Activated CD4-positive, alpha-beta T cell treated with anti-CD3 and anti-CD28 coated beads for 48 hours (primary cell): ENCODE measurements at places on chromosomes 5 and 9.
A peak's percentile ranks its signal among the peaks of the same experiment; 100 is the strongest.

- DNase-seq: no peak
These were observed 63.4 kb downstream of the SMIM23 start for GRCh38 chr5:171848911-171849520.

GRCh38 chr5:68223904-68224303, 8.3 kb downstream of the PIK3R1 start:
- DNase-seq: no peak

DNA sequence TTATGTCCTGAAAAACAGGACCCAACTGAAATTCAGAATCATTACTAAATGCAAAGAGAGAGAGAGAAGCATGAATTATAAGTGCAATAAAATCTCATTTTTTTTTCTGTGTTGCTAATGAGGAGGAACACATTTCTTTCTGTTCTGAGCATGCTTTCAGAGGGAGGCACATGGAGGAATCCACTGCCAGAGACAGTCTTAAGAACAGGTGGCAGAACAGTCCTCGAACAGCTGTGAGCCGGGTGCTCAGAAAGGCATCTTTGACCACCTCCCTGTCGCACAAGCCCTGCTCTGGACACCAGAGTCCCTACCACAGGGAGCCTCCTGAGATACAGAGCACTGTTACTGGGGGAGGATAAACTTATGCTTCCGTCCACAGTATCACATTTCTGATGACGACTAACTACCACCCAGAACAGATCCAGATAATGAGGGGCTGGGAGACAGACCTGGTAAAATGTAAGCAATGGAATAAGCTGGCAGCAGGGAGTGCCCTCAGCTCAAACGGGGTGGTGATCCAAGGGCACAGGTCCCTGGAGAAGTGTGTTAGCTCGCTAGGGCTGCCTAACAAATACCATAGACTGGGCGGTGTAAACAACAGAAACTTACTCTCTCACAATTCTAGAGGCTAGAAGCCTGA, 134.0 kb downstream of the SLC1A3 start:
- no peak for DNase-seq

DNA sequence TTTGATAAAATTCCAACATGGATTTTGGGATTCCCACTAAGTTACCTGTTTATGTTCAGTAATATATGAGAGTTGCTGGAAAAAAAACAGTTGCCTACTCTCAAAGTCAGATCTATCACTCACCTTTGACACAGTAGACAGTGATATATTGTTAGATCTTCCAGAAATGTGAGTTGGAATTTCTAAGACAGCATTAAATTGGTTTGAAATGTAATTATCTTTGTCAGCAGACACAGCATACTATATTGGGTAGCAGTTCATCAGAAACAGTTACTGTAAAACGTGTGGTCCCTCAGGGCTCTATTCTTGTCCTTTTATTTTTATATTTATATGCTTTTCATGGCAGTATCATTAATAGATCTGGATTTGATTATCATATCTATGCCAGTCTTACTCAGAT, 433.6 kb upstream of the ARRDC3 start:
- DNase-seq: no peak

GRCh38 chr9:138077126-138077525, 199.5 kb downstream of the CACNA1B start:
- DNase-seq: no peak

GRCh38 chr5:138349852-138350562, 2.5 kb upstream of the KDM3B start:
- no peak for DNase-seq

DNA sequence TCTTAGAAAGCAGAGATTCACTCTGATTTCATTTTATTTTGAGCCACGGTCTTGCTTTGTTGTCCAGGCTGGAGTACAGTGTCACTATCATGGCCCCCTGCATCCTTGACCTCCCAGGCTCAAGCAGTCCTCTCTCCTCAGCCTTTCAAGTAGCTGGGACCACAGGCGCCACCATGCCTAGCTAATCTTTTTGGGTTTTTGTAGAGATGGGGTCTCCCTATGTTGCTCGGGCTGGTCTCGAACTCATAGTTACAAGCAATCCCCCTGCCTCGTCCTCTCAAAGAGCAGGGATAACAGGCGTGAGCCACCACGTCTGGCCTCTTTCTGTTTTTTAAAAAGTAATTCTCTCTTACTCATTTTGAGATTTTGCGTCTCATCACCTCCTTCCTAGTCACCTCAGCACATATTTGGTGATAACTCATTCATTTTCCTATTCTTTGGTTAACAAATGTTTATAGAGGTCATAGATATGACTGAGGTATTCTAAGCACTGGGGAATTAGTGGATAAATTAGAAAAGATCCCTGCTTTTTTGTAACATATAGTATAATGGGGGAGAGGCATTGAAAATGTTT, 10.8 kb upstream of the DCP2 start:
- DNase-seq: peak; percentile 45

GRCh38 chr5:56317923-56318561, 84.9 kb upstream of the ANKRD55 start:
- no peak for DNase-seq

DNA sequence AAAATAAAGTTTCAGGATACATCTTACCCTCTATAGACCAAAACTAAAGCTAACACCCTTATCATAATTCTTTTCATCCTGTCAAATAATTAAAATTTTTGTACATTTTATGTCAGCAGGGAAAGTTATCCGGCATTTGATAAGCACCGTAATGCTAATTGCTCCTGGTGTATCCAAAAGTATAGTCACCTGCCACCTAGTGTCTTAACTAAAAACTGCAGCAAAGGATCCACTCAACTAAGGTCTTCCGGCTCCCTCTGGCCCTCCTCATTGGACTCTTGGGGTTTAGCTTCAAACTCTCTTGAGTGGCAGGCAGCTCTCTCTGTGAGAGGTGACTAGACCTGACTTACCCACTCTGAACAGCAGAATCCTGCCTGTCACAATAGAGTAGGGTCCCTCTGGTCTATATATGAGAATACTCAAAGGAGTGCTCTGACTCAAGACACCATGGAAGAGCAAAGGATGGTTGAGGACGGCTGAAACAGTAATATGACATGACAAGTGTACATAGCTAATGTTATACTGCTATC, 60.4 kb upstream of the CAST start:
- peak; percentile 57 for DNase-seq

- DNase-seq: peak; percentile 50
These were observed 7.0 kb upstream of the IL12B start for GRCh38 chr5:159337016-159337955.

DNA sequence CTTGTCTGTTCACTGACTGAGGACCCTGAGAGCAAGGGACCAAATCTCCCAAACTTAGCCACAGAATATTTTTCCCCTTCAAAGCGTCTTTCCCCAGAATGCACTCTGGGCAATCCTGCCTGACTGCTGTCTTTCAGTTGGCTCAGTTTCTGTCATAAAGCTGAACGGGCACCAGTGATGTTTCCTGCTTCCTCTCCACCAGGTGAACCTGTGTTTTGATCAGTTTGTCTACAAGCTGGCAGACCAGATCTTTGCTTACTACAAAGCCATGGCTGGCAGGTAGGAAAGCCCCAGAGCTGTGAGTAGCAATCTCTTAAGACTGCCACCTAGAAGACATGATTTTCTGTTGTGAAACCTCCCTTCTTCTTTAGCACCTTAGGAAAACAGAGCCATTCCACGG, 61.8 kb downstream of the CYFIP2 start:
- no peak for DNase-seq

DNA sequence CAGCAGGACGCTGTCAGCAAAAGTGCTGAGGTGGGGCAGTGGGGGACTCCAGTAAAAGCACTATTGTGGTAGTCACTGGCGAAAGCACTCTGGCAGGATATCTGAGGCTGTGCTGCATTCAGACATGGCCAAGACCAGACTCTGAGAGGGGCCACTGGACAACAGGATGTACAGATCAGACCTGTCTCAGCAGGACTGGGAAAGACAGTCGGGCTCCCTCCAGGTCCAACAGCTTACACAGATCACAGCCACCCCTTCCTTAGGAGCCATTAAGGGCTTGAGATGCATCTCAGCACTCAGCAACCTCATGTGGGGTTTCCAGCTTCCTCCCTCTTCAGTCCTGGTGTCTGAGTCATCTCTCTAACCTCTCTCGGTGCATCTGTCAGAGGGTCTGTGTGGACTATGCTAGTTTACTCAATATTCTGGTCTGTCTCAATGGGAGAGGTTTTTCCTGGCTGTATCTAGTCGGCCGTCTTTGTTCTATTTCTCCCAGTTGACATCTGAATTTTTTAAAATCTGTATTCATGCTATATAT, 154.5 kb downstream of the CWC27 start:
- DNase-seq: no peak

DNA sequence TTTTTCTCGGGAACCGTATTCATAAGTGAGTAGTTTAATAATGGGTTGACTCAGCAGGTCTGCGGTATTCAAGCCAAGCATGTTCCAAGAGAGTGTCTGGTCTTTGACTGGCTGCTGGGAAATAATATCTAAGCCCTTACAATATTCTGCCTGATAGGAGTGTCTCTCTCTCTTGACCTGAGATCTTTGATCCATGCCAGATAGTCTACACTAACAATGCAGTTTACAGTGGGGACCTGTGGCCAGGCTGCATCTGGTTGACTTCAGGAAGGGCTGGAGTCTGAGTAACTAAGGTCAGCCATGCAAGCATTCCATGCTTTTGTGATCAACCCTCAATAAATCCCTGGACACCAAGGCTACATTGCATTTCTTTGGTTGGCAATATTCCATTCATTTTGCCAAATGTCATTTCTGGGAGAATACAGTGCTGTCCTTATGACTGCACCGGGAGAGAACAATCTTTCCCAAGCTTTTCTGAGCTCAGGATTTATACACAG, 195.5 kb downstream of the SEMA5A start:
- no peak for DNase-seq

- DNase-seq: no peak
These were observed 286.7 kb downstream of the TLE4 start for GRCh38 chr9:79858508-79858907.
